ENCODE measurements at places on chromosomes 1 and 21.

- no peak for DNase-seq
Observed at GRCh38 chr1:173414136-173414535, 63.0 kb upstream of the PRDX6 start.

GRCh38 chr1:201460814-201461644 is 8.0 kb downstream of the PHLDA3 start:
- DNase-seq: no peak

DNA sequence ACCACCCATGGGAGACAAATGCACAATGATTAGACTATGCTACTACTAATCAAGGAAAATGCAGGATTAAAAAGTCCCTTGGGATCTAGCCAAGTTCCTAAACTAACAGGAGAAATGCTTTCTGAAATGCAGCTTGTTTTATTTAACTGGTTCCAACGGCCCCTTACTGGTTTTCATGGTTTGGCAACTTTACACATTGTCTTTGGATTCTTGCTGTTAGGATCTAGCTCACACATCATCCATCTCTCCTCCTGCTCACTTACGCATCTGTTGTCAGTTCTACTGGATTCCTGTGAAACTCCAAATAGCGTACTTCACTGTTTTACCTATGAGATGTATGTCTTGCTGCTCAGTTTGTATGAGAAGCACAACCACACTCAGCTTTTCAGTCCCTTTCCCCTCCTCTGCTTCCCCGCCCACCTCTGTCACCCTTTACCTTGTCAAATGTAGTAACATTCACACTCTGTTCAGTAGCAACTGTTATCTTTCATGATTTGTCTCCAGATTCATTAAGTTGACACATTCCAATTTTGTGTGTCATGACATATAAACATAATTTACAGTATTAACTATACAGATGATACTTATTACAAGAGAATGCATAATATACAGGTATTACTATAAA is 130.1 kb downstream of the SIM2 start:
- no peak for DNase-seq

DNA sequence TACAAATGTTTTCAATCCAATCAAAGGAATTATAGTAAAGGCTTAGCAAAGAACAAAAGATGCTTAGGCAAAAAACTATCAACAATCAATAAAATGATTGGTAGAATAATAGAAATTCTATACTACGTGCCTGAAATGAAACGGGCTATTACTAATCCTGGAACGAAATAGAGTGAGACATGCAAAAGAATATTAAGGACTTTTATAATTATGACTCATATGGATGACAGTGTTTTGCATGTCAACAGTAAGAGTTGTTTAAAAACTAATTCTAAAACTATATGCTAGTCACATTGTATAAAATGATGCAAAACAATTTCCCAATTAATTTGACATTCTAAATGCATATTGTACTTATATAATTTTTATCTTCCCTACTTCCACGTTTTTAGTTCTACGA is 35.6 kb downstream of the LRRIQ3 start:
- DNase-seq: no peak

- DNase-seq: no peak
Observed at GRCh38 chr1:108628665-108629064, 32.2 kb downstream of the HENMT1 start.

GRCh38 chr21:45293726-45294401 is 6.2 kb upstream of the POFUT2 start:
- DNase-seq: no peak

DNA sequence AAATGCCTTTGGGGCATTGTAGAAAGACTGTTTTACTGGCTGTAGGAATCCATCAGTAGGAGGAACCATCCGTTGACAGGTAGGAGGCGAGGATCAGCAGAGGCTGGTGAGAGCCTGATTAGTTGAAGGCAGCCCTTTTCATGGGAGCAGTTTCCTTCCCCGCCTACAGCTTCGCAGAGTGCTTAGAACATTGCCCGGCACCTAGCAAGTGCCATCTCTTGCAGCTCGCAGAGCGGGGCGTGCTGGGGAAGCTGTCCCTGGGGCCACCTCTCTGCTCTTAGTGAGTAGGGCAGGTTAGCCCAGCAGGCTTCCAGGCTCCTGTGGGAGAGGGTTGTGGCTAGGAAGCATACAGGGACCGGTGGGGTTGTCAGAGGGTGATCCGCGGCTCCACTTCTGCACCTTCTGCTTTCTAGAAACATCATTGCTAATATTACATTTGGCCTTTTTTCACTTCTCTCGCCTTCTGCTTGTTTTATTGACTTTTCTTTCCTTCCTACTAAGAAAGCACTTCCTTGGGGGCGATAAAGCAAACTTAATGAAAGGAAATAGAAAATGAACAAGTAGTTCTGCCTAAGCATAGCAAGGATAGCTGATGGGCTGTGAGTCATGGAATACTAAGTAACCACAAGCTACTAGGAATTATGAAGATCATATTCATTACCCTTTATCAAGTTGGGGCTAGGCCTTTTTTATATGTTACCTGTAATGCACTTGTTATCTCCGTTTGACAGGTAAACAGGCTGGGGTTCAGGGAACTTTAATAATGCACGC is 176.7 kb downstream of the GALNT2 start:
- no peak for DNase-seq

GRCh38 chr1:65606426-65606825 is 186.0 kb downstream of the LEPR start:
- DNase-seq: no peak

DNA sequence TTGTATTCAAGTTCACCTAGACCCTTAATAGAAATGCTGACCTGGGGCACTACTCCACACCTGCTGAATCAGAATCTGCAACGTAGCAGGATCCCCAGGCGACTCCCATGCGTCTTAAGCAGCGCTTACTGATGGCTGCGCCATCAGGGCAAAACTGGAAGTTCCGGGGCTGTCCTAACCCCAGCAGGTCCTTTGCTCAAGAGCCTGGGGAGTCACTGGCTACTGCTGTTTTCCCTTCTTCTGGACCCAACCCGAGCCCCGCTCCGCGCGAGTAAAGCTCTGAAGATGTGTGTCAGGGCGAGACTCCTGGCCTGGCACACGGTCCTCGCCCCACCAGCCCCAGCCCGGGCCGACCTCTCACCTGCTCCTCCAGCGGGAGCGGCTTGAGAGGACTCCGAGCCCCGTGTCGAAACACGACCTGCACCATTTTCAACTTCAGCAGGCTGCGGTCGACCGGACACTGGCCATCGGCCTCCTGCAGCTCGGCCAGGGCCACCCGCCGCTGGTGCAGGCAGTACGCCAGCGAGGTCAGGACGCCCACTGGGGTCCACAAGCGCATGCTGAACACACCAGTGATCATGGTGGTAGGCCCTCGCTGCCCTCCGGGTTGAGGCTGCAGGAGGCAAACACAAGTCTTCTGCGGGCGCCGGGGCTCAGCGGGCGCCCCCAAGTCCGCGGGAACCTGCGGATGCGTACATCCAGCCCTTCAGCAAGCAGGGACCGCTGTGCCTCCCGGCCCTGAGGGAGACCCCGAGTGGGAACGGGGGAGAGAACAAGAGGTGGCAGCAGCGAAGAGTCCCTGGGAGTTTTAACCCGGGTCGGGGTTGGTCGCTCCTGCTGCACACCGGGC is 630 bp downstream of the ACP6 start:
- peak; percentile 57 for DNase-seq

DNA sequence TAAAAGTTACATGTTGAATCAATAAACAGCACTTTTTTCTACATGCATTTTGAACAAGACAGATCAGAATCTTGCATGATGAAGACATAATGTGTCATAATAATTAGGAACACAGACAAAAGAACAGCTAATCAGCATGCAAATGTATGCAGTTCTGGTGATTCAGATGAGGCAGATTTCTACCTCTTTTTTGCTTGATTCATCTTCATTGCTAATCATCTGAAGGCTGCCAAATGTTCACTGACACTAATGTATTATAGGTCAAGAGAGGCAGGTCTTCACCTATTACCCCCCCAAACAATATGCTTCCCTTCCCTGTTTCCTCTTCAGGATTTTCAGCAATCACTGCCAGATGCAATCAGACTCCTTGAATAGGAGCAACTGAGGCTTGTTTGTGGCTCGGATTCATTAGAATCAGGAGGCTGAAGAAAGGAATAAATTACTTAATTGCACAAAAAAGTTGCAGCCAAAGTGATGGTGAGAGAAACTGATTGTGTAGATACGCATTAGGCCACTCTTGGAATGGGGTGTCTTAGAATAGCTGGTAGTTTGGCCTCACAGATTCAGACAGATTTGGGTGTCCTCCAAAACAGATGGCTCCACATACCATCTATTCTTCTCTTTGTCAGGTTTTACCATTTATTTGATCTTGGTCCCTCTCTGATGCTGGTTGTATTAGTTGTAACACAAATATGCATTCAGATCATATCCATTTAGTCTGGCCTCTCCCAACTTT is 275.4 kb downstream of the RPS6KC1 start:
- DNase-seq: no peak
